Brain (organoid and tissue), 16 donors: ENCODE measurements at places on chromosomes 16 and 17.

DNA sequence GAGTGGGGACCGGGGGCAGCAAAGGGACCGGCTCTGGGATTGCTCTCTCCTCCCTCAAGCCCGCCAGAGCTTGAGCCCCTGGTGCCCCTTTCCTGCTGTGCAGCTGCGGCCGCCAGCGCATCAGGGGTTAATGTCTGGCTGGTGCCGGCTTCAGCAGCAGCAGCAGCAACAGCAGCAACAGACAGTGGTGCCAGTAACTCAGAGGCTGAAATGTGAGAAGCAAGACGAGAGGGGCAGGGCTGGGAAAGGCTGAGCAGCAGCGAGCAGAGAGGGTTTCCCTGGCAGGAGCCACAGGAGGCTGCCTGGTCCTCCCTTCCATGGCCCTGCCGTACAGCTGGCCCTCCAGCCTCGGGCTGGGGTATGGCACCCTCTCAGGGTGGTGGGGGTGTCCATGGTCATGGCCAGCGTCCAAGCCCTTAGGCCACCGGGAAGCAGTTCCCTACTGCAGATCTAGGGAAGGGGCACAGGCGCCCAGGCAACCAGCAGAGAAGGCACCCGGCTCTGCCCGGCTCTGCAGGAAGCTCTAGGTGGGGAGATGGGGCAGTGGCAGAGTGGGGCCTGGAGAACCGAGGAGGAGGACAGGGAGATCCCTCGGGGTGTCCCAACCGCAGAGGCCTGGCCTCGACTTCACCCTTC, 21.1 kb upstream of the TFAP4 start:
- peak; percentile 67 for DNase-seq

DNA sequence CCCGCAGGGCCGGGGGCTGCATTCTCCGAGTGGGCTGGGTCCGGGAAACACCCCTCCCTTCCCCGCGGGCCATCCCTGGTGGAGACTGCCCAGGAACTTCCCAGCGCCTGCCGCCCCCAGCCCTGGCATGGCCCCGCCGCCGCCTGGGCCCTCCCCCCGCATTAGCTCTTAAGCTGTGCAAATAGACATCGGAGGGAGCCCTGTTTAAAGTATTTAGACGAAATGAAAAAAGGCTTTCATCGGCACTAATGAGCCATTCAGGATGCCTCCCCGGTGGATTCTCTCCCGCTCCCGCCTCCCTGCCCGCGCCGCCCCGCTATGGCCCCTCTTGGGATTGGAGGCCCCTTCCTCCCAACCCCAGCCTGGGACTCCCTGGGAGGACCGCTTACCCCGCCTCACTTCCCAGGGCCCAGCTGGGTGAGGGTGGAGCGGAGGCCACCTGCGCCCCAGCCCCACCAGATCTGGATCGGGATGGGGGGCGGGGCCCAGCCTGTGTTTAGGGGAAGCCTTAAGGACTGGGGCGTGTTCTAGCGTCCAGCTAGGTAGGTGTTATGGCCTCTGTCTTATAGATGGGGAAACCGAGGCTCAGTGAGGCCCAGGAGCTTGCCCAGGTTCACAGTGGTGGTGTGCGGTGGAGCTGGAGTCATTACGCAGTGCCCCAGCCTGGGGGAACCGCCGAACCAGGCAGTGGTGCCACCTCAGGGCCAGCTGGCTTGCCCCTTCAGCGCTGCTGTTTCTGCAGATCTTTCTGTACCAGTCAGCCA, 19.7 kb downstream of the SEZ6 start:
- DNase-seq = peak; percentile 64

DNA sequence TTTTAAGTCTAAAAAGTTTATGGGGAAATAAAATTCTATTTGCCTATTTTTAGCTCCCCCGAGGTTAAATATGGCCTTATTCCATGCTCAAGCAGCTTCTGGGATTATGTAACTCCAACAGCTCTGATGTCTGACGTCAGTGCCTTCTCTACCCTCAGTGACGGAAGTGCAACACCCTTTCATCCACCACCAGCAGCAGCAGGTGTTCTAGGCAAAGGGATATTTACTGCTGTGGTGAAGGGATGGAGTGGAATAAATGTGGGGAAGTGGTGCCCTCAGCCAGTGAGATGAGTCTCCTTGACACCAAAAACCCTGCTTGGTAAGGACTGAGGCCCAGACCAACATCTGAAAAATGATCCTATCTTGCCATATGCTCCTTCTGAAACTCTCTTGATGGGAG, 247.4 kb downstream of the SHISA9 start:
- no peak for DNase-seq

DNA sequence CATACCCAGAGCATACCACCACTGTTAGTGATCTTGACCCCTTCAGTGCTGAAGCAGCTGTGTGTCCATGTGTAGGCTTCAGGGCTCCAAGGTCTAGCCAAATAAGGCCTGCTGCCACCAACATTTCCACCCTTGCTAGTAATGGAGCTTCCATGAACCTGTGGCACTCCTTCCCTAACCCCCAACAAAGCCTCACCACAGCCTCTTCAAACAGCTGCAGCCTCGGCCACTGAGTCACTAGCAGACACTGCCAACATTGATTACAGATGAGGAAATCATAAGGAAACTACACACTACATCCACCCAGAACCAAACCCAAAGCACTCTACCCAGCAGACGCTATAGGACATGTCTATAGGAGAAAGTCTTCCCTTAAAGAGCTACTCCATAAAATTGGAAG, 610.7 kb downstream of the KCNJ2 start:
- no peak for DNase-seq

GRCh38 chr17:48513097-48513496, 17.7 kb downstream of the HOXB1 start:
- no peak for DNase-seq

- DNase-seq = no peak
These were observed 4.6 kb downstream of the HSD3B7 start for GRCh38 chr16:30989469-30990047.

DNA sequence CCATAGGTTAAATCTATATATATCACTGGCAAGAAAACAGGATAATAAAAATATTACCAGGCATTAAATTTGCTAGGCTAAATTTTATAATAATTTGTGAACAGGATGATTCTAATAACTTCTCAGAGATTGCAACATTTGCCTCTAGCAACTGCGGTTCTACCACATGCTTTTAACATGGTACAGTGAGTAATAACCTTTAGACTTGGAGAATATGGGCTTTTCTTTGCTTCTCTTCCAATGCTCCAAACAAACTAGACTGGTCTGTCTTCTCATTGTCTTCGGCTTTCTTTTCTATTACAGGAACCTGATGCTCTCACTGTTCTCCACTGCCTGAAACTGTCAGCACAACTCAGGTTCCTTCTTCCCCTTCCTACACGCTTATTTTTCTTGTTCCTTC, 80.6 kb downstream of the CA4 start:
- DNase-seq = no peak

DNA sequence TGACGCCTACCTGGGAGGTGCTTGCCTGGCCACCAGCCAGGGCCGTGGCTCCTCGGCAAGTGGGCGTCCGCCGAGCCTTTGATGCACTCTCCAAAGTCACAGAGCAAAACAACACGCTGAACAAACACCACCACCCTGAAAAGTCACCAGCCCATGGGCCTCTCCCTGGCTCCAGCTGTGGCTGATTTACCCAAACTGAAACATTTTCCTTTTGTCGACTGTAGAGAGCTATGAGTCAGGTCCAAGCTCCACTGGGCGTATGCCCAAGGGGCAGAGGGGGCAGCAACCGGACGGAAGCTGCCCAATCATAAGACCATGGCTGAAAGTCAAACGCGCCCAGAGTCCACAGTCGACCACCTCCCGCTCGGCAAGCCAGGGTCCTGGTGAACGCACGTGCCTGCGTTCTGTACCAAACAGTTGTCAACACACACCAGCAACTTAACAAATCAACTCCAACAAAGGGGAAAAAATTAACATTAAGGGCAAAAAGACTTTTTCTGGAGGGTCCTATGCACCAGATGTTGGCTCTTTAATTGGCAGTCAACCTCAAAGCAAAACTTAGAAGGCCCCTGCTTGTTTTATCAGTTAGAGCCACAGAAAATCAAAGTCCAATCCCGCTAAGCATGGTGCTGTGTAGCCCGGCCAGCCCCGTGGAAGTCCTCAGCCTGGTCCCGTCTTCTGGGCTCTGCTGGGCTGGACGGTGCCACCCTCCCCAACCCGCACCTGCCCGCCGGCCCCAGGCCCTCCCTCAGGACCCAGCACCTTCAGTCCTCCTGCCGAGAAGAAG, 47.3 kb downstream of the TBC1D16 start:
- no peak for DNase-seq

DNA sequence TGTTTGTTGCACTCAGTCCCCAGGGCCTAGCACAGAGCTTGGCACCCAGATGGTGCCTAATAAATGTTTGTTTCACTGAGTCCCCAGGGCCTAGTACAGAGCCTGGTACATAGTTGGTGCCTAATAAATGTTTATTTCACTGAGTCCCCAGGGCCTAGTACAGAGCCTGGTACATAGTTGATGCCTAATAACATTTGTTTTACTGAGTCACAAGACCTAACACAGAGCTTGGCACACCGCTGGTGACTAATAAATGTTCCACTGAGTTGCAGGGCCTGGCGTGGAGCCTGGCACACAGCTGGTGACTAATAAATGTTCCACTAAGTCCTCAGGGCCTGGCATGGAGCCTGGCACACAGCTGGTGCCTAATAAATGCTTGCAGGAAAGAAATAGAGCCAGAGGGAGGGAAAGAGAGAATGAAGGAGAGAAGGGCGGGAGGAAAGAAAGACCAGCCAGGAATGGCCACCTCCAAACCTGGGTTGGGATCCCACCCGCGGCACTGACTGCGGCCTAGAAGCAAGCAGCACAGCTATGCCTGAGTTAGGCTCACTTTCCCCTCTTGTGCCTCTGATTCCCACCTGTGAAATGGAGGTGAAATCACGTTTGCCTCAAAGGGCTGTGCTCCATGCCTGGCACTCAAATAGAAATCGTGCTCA, 7.5 kb downstream of the SLC5A11 start:
- DNase-seq = no peak

DNA sequence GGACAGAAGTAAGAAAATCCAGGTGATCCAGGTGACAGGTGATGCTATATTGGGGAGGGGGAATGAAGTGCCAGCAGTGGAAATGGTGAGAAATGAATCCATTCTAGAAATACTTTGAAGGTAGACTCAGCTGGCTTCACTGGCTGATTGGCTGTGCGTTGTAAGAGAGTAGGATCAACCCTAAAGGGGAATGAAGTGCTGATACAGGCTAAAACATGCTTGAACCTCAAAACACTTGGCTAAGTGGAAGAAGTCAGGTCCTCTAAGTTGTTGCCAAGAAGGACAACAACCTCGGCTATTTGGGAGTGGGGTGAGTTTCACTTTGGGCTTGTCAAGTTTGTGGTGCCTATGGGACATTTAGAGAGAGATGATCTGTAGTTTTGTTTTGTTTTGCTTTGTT, 24.1 kb upstream of the SCNN1B start:
- no peak for DNase-seq

GRCh38 chr17:74276051-74276476, 2.0 kb downstream of the DNAI2 start:
- DNase-seq = peak; percentile 63

DNA sequence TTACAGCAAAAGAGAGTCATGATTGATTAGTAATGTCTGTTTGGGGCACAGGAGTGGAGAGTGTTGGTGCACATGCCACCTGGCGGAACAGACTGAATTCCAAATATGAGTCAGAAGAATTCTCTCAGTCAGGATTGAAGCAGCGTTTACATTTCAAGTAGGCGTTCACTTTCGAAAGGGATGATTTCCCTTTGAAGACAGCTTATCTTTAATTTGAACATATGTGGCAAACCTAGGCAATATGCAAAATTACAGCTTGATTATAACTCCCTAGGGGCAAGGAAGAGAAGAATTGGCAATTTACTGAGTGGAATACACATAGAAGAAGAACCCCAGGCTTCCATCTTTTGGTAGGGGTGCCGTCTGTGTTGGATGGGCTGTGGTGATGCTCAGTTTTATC, 235.8 kb downstream of the HAPSTR1 start:
- DNase-seq = no peak

DNA sequence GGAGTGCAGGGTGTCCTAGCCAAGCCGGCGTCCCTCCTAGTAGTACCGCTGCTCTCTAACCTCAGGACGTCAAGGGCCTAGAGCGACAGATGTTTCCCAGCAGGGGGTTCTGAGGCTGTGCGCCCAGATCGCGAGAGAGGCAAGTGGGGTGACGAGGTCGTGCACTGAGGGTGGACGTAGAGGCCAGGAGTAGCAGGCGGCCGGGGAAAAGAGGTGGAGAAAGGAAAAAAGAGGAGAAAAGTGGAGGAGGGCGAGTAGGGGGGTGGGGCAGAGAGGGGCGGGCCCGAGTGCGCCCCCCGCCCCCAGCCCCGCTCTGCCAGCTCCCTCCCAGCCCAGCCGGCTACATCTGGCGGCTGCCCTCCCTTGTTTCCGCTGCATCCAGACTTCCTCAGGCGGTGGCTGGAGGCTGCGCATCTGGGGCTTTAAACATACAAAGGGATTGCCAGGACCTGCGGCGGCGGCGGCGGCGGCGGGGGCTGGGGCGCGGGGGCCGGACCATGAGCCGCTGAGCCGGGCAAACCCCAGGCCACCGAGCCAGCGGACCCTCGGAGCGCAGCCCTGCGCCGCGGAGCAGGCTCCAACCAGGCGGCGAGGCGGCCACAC, at the start of gene MMP2:
TSS of gene MMP2 (plus strand) at position 372 of the 603 bp plus-strand sequence. CDS start 282 bp downstream, outside the sequence.
- DNase-seq = peak; percentile 55

- no peak for DNase-seq
These were observed 2.8 kb upstream of the MEAK7 start for GRCh38 chr16:84507011-84507982.

- DNase-seq = no peak
These were observed 416 bp downstream of the RNF43 start for GRCh38 chr17:58416937-58417299.

DNA sequence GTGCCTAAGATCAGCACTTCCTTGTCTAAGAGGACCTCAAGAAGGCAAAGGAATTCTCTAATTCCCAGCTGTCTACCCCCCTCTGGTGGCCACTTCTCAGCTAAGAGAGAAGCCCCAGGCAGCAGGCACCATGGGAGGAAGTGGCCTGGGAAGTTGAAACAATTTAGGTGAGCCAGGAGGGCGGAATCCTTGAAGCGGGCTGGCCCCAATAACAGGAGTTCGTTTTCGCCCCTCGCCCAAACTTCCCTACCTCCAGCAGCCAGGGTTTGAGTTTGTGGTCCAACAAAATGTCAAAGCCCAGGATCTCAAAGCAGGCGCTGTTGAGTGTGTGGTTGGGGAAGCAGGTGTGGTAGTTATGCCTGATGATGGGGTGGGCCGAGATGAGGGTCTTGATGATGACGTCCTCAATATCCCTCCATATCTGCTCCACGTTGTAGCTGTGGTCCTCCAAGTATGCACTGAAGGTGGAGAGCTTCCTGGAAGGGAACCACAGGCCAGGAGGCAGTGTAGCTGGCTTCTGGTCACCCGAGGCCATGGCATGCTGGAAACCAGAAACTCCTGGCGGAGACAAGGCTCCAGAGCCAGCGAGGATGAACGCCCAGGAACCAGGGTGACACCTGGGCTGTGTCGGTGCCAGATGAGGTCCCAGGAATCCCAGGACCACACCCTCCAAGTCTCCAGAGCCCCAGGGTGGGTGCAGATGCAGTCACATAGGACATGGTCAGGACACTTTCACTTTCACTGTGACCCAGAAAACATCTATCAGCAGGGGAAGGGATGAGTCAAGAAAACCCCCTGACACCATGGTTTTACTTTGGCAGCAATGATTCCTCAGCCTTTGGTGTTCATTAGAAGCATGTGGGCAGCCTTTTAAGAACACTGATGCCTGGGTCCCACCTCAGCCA, 25.6 kb downstream of the TTLL6 start:
- peak; percentile 65 for DNase-seq
